Activated naive CD4-positive, alpha-beta T cell treated with anti-CD3 and anti-CD28 coated beads, Interleukin-2, amount 10 ng/mL, durations not matched to agents 7 days and 5 days (primary cell): ENCODE measurements at places on chromosomes 5 and 9.

DNA sequence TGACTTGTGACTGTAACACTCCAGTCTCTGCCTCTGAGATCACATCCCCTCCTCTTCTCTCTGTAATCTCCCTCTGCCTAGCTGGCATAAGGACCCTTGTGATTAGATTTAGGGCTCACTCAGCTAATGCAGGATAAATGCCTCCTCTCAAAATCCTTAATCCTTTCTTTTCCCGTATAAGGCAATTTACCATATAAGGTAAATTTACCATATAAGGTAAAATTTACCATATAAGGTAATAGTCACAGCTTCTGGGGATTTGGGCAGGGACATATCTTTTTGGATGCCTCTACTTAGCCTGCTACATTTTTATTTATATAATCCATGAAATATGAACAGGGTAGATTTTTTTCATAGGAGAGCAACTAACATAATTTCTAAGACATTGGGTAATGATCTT is 318.0 kb upstream of the PUM3 start:
- DNase-seq: no peak

GRCh38 chr5:175021841-175022625 is 297.7 kb downstream of the MSX2 start:
- DNase-seq: no peak

GRCh38 chr9:76818271-76818670 is 54.0 kb downstream of the PCA3 start:
- no peak for DNase-seq

- no peak for DNase-seq
These were observed 226.5 kb downstream of the GABBR2 start for GRCh38 chr9:98482226-98482625.

GRCh38 chr5:33611877-33612276 is 171.1 kb downstream of the TARS1 start:
- DNase-seq: no peak

GRCh38 chr9:113509463-113509862 is 45.9 kb downstream of the RGS3 start:
- no peak for DNase-seq

- DNase-seq: no peak
These were observed 7.6 kb downstream of the RNU6ATAC start for GRCh38 chr9:134156564-134157377.

- no peak for DNase-seq
These were observed 31.2 kb downstream of the DEPDC1B start for GRCh38 chr5:60668686-60669304.

GRCh38 chr9:87677776-87678587 is 47.9 kb upstream of the CTSL start:
- DNase-seq: no peak

- DNase-seq: no peak
These were observed 949.7 kb upstream of the NUDT12 start for GRCh38 chr5:104512063-104512825.

DNA sequence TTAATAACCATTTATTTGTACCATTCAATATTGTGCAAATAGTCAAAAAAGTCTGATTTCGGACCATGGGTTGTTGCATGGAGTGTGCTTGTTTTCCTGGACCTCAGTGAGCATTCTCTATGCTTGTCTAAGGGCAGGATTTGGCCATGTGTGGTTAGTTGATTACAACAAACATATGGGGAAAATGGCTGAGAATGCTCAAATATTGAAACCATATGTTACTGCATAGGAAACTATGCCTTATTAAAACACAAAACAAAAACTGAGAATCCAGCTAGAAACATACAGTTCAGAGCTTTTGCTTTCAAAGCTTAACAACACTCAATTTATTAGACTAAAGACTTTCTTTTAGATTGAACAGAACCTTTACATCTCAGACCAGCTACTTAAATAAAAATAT is 928.3 kb downstream of the NR2F1-AS1 start:
- DNase-seq: no peak

- DNase-seq: no peak
These were observed 59.1 kb upstream of the TMC1 start for GRCh38 chr9:72462340-72462739.

GRCh38 chr5:77882670-77883257 is 106.6 kb upstream of the TBCA start:
- DNase-seq: no peak

DNA sequence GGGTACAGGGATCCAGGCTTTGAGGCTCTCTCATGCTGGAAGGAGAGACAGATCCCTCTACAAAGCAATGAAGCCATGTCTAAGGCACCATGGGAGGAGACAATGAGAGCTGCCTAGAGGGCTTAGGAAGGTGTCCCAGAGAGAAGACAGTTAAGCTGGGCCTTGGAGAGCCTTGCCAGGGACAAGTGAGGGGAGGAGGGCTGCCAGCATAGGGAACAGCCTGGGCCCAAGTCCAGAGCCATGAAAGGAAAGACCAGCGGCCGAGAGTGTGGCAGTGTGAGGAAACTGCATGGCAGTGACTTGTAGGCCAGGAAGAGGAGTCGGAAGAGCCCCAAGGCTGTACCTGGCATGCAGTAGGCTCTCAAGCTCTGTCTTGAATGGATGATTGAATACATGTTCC is 88.5 kb downstream of the PSD2 start:
- DNase-seq: no peak

GRCh38 chr9:90287567-90288274 is 354.9 kb downstream of the DIRAS2 start:
- no peak for DNase-seq

- DNase-seq: no peak
These were observed 23.0 kb upstream of the NR3C1 start for GRCh38 chr5:143426437-143426991.

GRCh38 chr5:87413343-87413645 is 564 bp upstream of the CCNH start:
- DNase-seq: no peak

DNA sequence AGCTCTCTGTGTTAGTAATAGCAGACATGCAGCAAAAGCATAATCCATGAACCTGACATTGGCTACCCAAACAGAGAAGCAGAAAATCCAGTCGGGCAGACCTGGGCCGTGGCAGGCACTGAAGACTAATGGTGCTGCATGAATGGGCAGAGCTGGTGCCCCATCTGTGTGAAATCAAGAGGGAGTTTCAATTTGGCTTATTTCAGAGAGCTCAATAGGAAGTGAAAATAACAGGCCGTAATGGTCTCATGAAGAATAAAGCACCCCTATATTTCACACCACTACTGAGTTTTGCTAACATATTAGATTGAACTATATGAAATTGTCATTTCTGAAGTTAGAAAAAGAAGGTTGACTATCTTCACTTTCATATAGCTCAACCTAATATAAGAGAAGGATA is 149.7 kb downstream of the ENC1 start:
- DNase-seq: no peak

- no peak for DNase-seq
These were observed 14.7 kb downstream of the MPDZ start for GRCh38 chr9:13264788-13265187.

DNA sequence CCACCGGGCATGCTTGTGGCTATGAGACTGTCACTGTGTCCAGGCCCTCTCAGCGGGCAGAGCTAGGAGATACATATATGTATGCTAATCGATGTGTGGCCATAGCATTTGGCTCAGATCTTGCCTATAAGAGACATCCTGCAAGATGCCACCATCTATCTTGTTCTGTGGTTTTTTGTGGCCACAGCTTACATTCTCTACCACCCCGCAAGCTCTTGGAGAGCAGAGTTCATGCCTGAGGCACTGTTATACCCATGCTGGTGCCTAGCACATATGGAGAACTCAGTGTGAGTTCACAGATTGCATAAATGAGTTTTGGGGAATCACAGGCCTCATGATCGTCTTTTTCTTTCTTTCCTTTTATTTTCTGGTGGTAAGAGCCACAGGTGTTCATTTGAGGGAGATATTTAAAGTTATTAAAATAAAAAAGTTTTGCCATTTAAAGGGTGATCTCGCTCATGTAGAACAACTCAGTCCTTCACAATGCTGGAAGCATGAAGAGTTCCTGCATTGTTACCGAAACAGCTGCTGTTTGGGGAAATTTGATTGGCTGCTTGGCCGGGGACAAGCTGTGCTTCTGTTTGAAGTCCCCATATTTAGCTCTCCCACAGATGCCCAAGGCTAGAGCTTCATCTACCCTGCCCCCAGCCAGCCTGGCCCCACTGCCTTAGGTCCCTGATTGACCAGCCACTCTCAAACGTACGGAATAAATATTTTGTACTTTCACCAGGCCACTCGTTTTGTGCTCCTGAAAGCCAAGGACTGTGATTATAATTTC is 169.2 kb upstream of the MAP1B start:
- no peak for DNase-seq

DNA sequence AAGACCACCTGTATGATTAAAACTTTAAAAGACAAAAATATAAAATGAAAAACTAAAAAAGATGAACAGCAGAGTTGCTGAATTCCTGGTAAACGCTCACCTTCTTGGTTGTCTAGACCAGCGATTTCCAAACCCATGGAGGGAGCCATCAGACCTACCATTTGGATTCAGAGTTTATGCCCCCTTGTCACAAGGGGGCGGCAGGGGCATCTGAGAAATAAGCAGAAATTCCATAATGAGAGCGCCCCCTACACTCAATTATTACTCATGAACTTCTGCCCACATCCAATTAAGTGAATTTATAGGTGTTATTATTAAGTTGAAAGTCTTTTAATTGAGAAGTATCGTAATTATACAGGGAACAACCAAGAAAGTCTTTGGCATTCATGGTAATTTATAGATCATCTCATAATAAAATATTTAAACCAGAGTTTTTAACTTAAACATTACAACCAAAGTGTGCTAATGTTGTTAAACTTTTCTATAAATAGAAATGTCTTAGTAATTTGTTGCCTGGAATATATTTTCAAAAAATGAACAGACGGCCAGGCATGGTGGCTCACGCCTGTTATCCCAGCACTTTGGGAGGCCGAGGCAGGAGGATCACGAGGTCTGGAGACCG is 35.2 kb upstream of the SPATA31C2 start:
- peak; percentile 73 for DNase-seq
